Right atrium auricular region (tissue), 2 donors: ENCODE measurements at places on chromosomes 1 and 21. TPM values are rescaled to one million over a fixed set of nuclear protein-coding genes. Genes with fewer than 3 reads are reported as not detected.

The APH1A gene
- 60.6 TPM for total RNA-seq

The AKNAD1 gene
- not detected for total RNA-seq

The SHISAL2A gene
- total RNA-seq, result not detected

DNA sequence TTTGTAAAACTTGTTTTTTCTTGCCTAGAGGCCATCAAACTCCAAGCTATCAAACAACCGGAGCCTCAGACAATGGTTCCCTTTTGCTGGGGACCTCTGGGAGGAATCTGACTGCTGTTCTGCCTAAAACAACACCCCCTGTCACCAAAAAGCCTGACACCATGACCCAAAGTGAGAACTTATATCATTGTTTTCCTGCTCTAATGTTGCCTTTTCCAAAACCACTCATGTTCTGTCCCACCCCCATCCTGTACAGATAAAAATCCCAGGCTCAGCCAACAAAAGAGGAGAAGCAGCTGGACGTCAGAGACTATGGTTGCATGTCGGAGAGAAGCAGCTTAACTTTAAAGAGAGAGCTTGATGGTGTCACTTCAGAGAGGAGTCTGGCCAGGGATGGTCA is 327.2 kb upstream of the CXADR start:
- H3K36me3 ChIP-seq, result no peaks in the 10 kb centered on the region
- no peaks in the 10 kb centered on the region for H3K27me3 ChIP-seq
- H3K27ac ChIP-seq, result no peak overlapping the region
- no peaks in the 10 kb centered on the region for H3K4me1 ChIP-seq

DNA sequence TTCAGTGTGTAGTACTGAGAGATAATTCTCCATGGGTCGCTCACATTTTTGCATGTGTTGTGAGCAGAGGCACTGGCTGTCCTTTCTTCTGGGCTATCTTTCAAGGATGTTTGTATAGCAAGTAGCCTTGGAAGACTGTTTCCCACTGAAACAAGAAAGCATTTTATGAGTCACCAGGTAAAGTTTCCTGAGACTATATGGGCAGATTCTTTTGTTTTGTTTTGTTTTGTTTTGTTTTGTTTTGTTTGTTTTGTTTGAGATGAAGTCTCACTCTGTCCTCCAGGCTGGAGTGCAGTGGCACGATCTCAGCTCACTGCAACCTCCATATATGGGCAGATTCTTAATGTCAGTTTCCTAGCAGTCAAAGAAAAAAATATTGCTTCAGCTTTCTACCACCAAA is 912.6 kb downstream of the TTLL7 start:
- DNase-seq, result no peak
- no peak overlapping the region for H3K4me3 ChIP-seq
- no peak overlapping the region for H3K27ac ChIP-seq
- H3K27me3 ChIP-seq, result no peaks in the 10 kb centered on the region
- no peaks in the 10 kb centered on the region for H3K36me3 ChIP-seq

GRCh38 chr1:232047473-232047872 is 420.9 kb downstream of the DISC1 start:
- no peak overlapping the region for H3K27ac ChIP-seq
- H3K27me3 ChIP-seq, result no peaks in the 10 kb centered on the region
- no peaks in the 10 kb centered on the region for H3K36me3 ChIP-seq
- no peak for DNase-seq
- no peaks in the 10 kb centered on the region for H3K4me1 ChIP-seq
